ENCODE measurements at places on chromosomes 12 and 14.

DNA sequence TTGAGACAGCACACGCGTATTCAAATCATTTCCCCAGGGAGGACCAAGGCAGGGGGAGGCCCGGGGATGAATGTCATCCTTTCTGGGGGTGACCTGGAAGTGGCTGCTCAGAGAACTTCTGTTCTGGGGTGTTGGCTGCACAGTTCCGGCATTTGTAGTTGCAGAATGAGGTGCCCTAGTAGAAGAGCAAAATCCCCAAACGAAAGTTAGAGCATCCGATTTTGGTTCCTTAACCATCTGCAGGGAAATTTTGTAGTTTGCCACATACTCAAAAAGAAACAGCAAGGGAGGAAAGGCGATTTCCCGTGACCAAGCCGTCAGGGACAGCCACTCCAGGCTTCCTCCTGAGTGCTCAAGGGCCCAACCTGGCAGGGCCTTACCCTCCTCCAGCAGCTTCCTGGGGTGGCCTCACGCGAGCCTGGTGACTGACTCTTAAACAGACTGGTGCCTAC is 13.0 kb upstream of the TRAF3 start:
- DNase-seq, result no peak

- DNase-seq, result no peak
These were observed 19.7 kb downstream of the NUDT4 start for GRCh38 chr12:93397412-93397811.

GRCh38 chr12:51922762-51923505 is 15.6 kb downstream of the ACVRL1 start:
- no peak for DNase-seq

- DNase-seq, result no peak
These were observed 79.8 kb downstream of the PCNX1 start for GRCh38 chr14:70987041-70987440.

DNA sequence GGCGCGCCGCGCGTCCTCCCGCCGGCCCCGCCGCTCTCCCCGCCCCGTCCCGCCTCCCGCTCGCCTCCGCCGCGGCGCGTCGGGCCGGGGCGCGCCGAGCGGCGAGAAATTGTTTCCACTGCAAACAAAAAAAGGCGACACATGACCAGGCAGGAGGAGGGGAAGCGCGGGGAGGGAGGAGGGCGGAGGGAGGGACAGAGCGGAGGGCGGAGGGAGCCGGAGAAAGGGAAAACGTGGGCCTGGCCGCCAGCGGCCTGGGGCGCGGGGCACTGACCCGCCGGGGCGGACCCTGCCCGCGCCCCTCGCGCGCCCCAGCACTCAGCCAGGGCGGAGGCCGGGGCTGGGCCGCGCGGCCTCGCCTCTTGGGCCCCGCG is at the start of gene FOXN3:
FOXN3 (minus strand) TSS at position 143 of the 374 bp plus-strand sequence. CDS start 4,757 bp downstream, outside the sequence.
- peak; percentile 82 for DNase-seq

- no peak for DNase-seq
These were observed 250.4 kb downstream of the ALX1 start for GRCh38 chr12:85530456-85530855.

DNA sequence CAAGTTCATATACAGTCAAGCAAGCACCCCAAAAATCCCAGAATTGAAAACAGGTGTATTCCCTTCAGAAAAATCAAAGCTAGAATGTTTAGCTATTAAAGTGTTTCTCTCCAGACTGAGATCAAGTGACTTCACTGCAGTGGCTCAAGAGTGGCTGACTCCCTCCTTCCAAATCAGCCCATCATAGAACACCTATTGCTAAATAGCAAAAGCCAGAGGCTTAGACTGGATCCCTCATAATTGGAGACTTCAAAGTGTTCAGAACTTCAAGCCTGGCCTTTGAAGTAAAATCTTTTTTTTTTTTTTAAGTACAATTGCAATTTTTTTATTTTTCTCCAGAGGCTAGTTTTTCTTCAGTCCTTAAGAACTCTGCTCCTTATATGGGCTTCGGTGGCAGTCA is 50.0 kb upstream of the CERS5 start:
- DNase-seq, result no peak

- no peak for DNase-seq
These were observed 30.8 kb upstream of the CMKLR1 start for GRCh38 chr12:108369736-108370396.

GRCh38 chr14:53663709-53664108 is 292.9 kb downstream of the BMP4 start:
- no peak for DNase-seq

DNA sequence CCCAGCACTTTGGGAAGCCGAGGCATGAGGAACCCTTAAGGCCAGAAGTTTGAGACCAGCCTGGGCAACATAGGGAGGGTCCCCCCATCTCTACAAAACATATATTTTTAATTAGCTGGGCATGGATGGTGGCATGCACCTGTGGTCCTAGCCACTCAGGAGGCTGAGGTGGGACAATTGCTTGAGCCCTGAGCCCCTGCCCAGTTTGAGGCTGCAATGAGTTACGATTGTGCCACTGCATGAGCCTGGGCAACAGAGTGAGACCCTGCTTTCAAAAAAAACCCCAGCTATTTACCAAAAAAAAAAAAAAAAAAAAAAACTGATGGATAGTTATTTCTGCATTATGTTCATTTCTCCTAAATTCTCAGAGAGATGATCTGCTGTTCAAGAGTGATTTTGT is 230.0 kb downstream of the SOX5 start:
- DNase-seq, result no peak

DNA sequence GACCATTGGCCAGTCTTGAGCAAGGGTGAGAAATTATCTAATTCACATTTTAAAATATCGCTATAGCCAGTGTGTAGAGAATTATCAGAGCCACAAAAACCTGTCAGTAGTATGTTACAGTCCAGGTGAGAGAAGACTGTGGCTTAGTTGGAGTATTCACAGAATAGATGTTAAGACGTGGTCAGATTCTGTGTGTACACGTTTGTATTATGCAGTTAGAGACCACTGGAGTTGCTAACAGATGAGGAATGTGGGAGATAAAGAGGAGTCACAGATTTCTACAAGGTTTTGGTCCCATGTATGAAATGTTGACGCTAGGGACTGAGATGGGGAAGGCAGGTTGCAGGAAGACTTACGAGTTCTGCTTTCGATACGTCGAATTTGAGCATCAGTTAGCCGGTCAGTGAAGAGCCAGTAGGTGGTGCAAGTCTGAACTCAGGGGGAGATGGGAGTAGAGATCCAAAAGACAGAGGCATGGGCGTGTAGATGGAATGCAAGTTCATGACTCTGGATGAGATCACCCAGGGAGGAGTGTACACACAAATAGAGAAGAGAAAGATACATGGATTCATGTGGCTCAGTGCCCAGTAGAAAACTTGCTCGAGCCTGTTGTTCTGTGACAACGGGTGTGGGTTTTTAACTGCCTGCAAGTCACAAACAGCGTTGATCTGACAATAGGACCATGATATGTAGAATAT is 114.8 kb upstream of the FLRT2 start:
- DNase-seq, result no peak

DNA sequence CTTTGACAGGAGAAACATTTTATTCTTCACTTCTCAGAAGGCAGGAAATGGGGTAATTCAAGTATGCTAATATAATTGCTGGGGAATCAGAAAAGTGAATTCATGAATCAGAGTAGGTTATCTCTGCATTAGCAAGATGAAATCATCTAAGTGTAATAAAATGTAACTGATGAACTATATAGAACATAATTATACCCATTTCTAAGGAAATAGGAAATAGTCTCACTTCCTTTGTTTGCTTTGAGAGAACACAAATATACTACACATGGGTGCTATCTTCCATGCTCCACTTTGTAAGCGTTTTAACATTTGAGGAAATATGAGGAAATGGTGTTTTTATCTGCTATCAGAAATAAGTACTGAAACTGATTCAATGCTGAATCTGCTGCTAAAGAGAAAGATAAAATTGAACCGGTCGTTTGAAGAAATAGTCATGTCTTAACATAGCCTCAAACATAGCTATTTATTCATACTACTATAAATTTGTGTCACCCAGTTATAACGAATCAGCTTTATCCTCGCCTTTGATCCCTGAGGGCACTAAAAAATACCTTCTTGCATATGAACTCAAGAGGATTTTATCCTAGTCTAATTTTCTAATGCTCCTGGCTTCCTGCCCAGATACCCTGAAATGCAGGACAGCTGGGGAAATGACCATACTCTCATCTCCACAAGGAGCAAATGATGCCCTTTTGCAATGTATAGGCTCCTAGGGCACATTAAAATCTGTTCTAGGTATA is 696.0 kb downstream of the C12orf50 start:
- DNase-seq, result no peak

DNA sequence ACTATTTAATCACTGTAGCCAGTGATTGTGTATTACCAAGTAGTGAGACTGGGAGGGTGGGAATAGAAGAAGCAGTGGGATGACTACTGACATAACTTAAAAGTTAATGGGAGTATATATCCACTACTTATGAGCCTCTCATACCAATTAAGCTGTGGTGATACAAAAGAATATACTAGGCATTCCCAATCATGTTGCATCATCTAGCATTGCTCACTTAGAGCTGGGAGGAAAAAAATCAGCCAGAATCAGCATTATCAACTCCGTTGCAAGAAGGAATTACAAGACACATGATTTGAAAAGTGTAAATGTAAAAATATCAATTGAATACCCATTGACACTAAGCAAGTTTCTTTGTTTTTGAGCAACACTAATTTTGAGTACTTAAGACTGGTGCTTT is 745 bp upstream of the PPP1R36 start:
- no peak for DNase-seq

- DNase-seq, result no peak
These were observed 38.6 kb downstream of the CYP46A1 start for GRCh38 chr14:99722741-99723140.

DNA sequence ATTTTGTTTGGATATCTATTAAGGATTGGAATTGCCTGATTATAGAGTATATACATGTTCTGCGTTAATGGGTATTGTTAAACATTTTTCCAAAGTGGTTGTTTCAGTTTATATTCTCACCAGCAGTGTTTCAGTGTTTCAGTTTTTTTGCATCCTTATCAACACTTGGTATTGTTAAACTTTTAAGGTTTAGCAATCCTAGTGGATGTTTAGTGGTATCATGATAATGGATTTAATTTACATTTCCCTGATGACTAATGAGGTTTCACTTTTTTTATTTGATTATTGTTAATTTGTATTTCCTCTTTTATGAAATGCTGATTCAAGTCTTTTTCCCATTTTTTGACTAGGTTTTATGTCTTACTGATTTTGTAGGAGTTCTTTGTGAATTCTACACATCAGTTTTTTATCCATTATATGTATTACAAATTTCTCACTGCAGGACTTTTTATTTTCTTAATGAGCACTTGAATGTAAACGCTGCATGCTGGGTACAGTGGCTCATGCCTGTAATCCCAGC is 23.7 kb downstream of the YLPM1 start:
- no peak for DNase-seq

DNA sequence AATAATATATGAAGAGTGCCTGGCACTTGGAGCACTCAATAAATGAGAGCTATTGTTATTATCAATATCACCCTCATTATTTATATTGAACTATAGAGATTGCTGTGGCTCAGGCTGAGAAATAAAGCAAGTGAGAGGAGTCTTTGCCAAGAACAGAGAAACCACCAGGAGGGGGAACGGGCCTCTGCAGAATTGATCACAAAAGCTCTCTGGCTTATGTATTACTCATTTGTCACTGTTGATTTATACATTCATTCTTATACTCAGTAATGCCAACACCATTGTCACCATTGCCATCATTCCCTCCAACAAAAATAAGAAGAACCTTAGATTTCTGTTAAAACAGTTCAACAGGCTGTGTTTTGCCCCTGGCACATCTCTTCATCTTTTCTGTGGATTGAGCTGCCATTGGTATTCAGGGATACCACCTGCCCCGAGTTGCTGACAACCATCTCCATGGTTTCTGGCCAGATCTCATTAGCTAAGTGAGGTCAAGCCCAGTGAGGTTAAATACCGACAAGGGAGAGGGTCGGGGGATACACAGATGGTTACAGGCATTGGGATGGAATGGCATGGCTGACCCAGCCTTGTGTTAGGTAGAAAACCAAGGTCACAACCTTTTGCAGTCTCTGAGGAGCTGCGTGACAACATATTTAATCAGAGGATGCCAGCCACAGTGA is 21.8 kb upstream of the PCNX1 start:
- DNase-seq, result no peak

- no peak for DNase-seq
These were observed 4.9 kb upstream of the CSAD start for GRCh38 chr12:53185582-53186153.

DNA sequence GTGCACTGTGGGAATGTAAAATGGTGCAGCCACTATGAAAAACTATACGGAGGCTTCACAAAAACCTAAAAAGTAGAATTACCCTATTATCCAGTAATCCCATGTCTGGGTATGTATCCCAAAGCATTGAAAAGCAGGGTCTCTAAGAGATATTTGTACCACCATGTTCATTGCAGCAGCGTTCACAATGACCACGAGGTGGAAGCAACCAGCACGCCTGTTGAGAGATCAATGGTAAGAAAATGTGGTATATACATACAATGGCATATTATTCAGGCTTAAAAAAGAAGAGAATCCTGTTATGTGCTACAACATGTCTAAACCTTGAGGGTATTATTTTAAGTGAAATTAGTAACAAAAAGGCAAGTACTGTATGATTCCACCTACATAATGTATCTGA is 910 bp upstream of the NOPCHAP1 start:
- DNase-seq, result no peak

DNA sequence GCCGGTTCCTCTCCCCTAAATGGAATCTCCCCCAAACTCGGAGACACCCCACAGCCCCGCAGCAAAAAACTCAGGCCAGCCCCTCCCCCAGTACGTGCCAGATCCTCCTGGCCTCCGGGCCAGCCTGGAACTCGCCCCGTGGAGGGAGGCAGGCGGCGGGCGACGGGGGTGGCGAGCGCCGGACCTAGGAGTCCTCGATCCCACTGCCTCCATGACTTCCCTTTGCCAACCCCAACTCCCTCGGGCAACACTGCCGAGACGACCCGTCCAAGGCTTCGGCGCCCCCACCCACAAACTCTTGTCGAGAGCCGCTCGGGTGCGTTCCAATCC is 400 bp downstream of the ADCY6 start:
- DNase-seq, result no peak

GRCh38 chr12:79063258-79063657 is 198.7 kb downstream of the SYT1 start:
- DNase-seq, result no peak

GRCh38 chr14:74395094-74395493 is 30.9 kb downstream of the SYNDIG1L start:
- no peak for DNase-seq

GRCh38 chr12:123024819-123025391 is 44.4 kb downstream of the ARL6IP4 start:
- DNase-seq, result no peak

DNA sequence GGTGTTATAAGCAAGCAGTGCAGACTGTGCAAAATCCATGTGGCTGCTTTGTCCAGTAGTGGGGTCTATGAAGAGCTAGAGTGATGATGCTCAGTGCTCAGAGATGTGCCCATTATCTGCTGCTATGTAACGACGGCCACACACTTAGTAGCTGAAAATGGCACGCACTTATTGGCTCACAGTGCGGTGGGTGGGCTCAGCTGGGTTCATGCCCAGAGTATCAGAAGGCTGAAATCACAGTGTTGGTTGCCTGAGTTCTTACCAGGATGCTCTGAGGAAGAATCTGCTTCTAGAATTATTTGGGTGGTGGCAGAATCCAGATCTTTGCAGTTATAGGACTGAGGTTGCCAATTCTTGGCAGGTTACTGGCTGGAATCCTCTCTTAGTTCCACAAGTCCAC is 124.7 kb downstream of the SLC15A4 start:
- no peak for DNase-seq

- no peak for DNase-seq
These were observed 40.1 kb upstream of the WNK1 start for GRCh38 chr12:712172-712863.

GRCh38 chr12:46659032-46659650 is 166.7 kb downstream of the SLC38A4 start:
- no peak for DNase-seq

GRCh38 chr12:49397000-49397399 is 29.7 kb downstream of the SPATS2 start:
- no peak for DNase-seq

All from stimulated activated CD8-positive, alpha-beta memory T cell treated with anti-CD3 and anti-CD28 coated beads, Interleukin-15, amount 100 ng/mL, for 4 hours (primary cell).